ENCODE measurements at places on chromosomes 3 and 15.

GRCh38 chr15:34334672-34335071 is 2.9 kb downstream of the SLC12A6 start:
- no peak for DNase-seq

DNA sequence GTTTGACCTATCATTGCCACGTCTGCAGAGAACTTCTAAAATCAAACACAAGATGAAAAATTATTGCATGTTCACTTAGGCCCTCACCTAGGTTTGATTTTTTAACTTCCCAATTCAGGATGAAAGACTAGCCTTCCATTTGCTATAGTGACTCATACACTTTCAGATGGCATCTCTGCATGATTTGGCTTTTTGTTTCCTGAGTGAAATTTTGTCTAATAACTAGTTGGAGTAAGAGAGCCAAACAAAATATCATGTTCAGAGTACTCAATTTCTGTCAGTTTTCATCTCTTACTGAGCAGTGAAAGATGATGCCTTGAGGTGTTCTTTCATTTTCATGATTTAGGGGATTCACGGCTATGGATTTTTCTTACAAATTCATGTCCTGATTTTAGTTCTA is 122.9 kb downstream of the NSUN3 start:
- DNase-seq = no peak

GRCh38 chr3:82685761-82686160 is 924.3 kb upstream of the GBE1 start:
- DNase-seq = no peak

DNA sequence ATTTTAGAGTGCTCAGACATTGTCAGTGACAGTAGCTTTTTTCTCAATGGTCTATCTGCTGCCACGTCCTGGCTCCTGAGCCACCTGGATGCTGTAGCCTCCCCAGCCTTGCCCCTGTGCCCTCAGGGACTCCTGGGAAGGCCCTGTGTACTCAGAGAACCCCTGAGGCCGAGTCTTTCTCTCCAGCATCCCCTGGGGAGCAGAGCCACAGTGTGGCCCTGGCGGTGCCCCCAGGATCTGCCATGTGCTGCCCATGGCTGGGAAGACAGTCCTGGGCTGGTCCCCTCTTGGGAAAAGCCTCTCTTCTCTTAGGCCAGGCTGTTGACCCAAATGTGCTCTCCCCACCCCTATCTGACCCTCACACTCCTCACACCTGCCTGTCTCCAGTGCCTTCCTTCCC is 5.0 kb downstream of the MYD88 start:
- DNase-seq = no peak

GRCh38 chr3:29475854-29476253 is 195.0 kb downstream of the RBMS3 start:
- no peak for DNase-seq

DNA sequence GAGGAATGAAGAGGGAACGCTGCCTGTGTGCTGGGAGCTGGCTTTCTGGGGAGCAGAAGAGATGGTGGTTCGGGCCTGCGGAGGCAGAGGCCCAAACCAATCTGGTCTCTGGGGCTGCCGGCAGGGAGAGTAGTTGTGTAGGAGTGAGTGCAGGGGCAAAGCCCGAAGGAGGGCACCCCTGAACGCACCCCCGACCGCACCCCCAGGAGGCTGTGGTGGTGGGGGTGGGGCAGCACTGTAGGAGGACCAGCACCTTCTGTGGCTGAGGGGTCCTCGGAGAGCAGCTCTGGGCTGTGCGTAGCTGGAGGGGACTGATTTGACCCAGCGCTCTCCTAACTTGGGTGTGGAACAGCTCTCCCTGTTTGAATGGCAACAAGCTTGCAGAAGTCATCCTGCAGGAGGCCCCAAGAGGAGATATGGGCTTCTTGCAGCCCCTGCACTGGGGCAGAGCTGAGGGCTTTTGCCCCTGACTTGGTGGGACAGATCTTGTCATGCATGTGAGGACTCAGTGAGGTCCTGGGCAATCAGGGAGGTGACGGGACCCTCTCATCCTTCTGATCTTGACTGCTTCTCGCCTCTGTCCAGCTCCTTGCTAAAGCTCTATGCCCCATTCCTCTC is 26.1 kb downstream of the C15orf39 start:
- no peak for DNase-seq

DNA sequence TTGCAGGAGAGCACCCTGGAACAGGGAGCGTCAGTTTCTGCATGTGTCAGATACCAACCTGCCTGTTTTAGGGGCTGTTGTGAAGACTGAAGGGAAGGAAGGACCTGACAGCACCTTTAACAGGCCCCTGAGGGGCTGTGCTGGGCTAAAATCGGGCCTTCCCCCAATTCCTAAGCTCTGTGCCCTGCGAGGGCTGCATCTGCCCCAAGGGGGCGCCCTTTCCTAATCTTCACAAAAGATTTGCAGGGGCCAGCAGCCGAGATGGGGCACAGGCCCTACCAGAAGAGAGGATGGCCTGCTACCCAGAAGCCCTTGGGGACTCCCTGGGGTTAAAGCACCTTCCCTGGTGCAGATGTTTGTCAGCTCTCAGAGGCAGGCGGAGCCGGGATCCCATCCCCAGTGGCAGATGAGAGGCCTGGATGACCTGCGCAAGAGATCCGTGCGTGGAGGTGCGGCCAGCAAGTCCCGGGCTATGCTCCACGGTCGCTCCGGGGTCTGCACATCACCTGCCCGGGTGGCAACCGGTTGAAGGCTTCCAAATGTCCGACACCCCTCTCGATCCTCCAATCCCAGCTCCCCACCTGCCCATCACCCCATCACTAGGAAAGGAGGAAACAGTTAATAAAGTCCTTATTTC is 53.6 kb downstream of the RHCG start:
- peak; percentile 26 for DNase-seq

- no peak for DNase-seq
Measured at GRCh38 chr3:82133070-82133606, 371.7 kb upstream of the GBE1 start.

DNA sequence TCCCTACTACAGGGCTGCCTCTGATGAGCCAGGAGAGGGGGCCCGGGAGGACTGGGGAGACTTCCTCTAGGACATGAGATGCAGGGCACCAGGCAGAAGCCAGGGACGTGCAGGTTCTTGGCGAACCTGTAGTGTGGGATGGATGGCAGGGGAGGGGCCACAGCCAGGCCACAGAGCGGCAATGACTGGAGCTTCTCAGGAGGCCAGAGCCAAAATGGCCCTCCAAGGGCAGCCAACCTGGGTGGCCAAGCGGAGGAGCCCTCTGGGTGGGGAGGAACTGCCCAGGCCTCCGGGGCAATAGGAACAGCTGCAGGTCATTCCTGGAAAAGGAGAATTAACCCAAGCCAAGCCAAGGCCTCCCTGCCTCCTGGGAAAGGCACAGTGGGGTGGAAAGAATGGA is 224.5 kb downstream of the XXYLT1 start:
- DNase-seq = no peak

DNA sequence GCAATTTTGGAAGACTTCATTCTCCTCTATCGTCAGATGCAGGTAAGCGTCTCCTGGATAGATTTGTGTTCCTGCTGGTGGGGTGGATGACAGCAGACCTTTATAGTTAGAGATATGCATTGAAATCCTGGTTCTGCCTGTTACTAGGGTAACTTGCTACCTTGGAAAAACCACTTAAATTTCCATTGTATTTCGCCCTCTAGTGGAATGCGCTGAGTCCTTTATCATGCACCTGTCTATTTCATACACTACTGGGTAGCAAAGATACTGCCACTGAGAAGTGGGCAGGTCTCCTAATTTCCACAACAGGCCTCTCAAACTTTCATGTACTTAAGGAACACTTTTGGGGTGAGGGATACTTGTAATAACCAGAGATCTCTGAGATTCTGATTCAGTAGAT is 209.5 kb upstream of the SUCLG2 start:
- DNase-seq = no peak

DNA sequence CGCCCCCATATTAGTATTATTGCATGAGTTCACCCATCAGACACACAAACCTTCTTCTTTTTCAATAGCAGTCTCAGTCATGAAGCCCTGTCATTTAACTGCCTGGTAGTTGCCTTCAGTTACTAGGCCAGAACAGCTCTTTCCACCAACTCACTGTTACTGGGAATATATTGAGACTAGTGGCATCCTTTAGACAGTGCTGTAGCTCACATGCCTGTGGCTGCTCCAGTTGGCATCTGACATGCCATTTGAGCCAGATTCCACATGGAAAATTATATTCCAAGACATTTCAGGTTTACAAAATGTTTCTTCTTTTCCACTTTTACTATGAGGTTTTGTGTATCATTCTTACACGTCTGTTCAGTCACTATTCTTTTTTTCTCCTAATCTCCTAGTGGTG is 146.1 kb downstream of the GHSR start:
- DNase-seq = no peak

DNA sequence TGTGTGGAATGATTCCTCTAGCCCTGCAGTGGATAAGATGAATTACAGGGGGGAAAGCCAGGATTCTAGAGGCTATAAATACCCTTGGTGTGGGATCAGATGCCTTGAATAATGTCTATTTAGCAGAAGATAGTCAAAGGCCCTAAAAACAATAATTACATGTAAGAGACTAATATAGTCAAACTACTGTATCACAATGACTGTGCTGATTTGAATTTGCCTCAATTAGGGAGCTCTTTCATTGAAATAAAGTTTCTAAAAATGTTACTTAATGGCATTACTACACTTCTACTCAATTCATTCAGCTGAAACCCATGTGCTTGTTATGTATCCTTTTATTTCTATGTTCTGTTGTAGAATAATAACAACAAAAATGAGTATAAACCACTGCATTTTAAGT is 915.6 kb downstream of the TUSC7 start:
- no peak for DNase-seq

DNA sequence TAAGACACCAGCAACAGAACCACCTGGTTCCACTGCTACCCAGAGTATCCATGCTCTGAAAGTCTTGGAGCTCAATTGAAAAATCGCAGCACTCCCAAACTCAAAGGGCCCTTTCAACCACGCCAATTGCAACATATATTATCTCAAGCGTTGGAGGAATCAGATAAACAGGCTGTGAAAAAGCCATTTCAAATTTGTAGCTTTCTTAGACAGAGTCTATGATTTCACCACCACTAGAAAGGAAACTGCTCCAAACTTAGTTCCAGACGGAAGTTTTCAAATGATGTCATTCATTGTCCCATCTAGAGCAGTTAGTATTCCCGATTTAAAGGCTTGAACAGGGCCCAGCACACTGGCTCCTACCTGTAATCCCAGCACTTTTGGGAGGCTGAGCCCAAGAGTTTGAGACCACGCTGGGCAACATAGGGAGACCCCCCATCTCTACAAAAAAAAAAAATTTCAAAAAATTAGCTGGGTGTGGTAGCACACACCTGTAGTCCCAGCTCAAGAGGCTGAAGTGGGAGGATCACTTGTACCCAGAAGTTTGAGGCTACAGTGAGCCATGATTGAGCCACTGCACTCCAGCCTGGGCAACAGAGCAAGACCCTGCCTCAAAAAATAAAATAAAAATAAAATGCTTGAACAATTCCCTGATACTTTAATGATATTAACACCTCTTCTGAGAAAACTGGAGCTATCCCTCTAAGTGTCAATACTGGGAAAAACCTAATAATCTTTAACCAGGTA is 16.8 kb downstream of the TNIK start:
- no peak for DNase-seq

DNA sequence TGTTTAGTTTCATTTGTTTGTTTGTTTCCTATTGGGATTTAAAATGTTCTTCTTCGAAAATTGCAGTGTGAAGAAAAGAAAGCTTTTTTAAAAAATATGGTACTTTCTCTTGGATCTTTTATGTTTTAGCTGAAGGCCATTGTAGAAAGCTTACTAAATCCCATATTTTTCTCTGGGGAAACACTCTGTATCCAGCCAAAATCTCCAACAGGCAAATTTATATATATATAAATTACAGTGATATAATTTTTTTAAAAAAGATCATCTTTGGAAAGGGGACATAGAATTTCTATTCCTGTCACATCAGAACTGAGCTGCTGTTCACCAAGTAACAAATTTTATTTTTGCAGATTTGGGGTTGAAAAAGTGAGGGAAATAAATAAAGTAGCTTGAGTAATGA is 19.6 kb upstream of the EPHA3 start:
- DNase-seq = no peak

DNA sequence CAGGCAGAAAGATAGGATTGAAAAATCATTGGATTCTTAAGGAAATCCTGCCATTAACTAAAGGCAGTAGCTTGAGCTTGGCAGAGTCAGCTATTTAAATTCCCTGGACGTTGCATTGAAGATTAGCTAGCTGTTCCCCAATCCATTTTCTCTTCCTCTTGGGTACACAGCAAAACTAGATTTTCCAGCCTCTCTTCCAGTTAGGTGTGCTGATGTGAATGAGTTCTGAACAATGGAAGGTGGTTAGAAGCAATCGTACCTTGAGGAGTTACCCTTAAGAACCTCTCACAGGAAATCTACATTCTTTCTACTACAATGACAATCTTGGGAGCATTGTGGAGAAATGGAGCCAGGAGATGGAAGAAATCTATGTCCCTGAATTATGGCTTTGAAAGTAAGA is 383.2 kb upstream of the TBL1XR1 start:
- DNase-seq = no peak

GRCh38 chr15:77892335-77892734 is 185.2 kb downstream of the TBC1D2B start:
- no peak for DNase-seq

DNA sequence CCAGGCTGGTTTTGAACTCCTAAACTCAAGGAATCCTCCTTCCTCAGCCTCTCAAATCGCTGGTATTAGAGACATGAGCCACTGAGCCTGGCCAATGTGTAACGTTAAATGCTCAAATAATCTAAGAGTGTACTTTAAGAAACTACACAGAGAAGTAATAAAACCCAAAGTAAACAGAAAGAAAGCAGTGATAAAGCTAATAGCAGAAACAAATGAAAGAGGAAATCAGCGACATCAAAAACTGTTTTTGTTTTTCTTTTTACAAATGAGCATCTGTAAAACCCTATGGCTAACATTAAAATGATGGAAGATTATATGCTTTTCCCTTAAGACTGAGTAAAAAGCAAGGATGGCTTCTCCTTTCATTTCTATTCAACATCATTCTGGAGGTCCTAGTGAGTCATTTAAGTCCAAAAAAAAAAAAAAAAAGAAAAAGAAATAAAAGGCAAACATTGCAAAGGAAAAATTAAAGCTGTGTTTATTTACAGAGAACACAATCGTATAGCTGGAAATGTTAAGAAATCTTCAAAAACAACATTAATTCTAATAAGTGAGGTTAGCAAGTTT is 36.8 kb upstream of the FNDC3B start:
- DNase-seq = no peak

GRCh38 chr3:187718802-187719201 is 16.4 kb upstream of the RTP2 start:
- DNase-seq = no peak

- DNase-seq = no peak
Measured at GRCh38 chr3:186152889-186153292, 44.0 kb upstream of the ETV5 start.

- no peak for DNase-seq
Measured at GRCh38 chr3:25266677-25267076, 161.4 kb upstream of the RARB start.

DNA sequence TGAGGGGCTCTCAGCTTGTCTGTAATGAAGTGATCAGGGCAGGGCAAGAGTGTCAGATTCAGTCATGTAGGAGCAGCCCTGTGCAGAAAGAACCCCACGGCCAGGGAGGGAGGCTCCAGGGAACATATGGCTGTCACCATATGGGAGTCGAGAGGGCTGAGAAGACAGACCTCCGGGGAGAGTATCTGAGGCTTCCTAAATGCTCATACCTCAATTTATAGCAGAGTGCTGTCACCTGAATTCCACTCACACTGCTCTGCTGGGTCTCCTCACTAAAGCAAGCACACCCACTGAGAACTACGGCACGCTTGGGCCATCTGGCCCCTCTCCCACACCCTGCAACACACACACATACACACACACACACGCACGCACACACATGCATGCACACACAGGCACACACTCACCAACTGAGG is 92.3 kb upstream of the TJP1 start:
- DNase-seq = no peak
